ENCODE measurements at places on chromosomes 6 and 20. TPM values are rescaled to one million over a fixed set of nuclear protein-coding genes. Genes with fewer than 3 reads are reported as not detected.

The MAPK13 gene
- total RNA-seq = 10.8 TPM

The FUT9 gene
- not detected for total RNA-seq

The NKX2-4 gene
- not detected for total RNA-seq

The CYP24A1 gene
- total RNA-seq = not detected

The SNRNP48 gene
- 11.0 TPM for total RNA-seq

The HLA-DRA gene
- not detected for total RNA-seq

The TAF4 gene
- total RNA-seq = 3.5 TPM

The GSTA3 gene
- total RNA-seq = not detected

The FKBP1C gene
- total RNA-seq = 0.43 TPM

The HLA-G gene
- total RNA-seq = not detected

The KCNK15 gene
- 1.7 TPM for total RNA-seq

The SYNDIG1 gene
- under 0.01 TPM for total RNA-seq

The TSHZ2 gene
- 2.3 TPM for total RNA-seq
